SK-MEL-5 (cell line): ENCODE measurements at places on chromosomes 3 and 15.

- DNase-seq, result no peak
These were observed 130.8 kb upstream of the CCNL1 start for GRCh38 chr3:157290766-157291165.

- no peak for DNase-seq
These were observed 12.1 kb downstream of the MRPS22 start for GRCh38 chr3:139355891-139356290.

DNA sequence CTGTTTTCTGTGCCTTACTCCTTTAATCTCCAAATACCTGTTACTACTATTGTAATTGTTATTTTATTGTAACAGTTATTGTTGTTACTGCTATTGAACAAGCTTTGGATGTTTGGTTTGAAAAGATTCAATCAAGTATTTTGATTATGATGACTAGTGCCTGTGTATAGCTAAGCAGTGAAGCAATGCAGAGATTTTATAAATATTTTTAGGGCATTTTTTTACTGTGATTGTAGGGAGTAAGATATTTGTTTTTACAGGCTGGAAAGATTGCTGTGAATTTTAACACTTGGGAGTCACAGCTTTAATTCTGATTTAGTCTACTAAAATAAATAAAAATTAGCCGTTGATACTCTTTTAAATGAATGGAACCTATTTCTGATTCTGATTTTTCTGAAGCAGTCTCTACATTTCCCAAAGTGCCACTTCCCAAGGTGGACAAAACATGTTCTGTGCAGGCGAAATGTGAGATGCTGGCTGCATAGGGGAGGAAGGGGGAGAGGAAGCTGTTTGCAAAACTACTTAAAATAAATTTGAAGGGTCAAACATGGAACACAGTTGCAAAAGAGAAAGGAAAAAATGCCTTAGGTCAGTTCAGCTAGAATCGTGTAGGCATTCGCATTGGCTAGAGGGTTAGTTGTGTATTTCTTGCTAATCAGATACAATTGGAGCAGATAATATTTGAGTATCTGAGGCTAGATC lies 25.7 kb downstream of the EEFSEC start:
- DNase-seq, result no peak

GRCh38 chr3:184448321-184449160 lies 68.7 kb downstream of the CHRD start:
- DNase-seq, result no peak

- no peak for DNase-seq
These were observed 80.0 kb upstream of the RORA start for GRCh38 chr15:61309031-61309511.

GRCh38 chr3:126911162-126912026 lies 71.5 kb upstream of the PLXNA1 start:
- DNase-seq, result no peak

- no peak for DNase-seq
These were observed 81.8 kb downstream of the ZMAT3 start for GRCh38 chr3:178989821-178990220.

GRCh38 chr3:147458995-147459704 lies 50.0 kb downstream of the ZIC1 start:
- DNase-seq, result no peak

DNA sequence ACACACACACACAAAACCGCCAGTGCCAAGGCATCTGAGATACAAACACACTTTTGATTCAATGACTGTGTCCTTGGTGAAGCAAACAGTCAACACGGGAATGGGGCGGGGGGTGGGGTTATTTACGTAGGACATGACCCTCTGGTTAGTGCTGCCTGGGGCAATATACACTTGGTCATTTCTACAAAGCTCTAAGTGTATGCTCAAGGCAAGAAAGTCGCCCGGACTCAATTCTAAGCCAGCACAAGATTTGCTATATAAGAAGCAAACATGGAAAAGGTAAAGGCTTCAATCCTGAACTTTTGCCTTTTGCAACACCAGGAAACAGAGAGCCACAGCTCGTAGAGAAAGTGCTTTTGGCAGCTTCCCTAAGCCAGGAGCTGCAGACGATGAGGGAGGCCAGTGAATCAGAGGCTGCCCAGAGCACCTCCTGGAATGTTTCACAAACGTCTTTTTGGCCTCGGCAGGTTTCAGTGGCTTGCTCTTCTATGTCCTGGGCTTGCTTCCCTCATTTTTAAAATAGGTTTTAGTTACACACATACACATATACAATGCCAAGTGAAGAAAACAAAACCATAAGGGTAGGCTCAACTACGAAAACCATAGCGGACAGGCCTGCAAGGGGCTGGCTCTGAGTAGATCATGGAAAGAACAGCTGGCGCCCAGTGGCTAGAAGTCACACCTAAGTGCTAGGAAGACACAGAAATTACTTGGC lies 73.6 kb downstream of the TM4SF4 start:
- DNase-seq, result peak; percentile 97

DNA sequence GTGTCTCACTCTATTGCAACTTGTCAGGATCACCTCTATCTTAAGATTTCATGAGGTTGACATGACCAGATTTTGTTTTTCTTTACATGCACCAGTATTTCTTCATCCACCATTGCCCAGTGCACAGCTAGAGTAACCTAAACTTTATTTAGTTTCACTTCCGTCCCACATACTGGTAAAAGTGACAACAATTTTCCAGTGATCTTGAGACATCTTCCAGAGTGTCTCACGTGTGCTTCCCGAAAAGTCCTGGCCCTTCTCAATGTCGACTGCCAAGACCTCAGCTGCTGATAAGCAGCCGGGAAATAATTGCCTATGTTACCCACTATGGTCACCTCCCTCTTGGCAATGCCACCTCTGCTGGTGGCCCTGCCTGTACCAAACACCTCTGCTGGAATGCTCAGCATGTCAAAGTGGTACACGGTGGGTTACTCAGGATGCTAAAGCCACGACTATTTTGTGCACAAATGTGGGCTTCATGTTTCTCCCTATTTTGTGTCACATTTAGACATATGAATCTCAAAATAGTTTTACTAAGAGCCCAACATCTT lies 379.7 kb upstream of the TGFBR2 start:
- no peak for DNase-seq

DNA sequence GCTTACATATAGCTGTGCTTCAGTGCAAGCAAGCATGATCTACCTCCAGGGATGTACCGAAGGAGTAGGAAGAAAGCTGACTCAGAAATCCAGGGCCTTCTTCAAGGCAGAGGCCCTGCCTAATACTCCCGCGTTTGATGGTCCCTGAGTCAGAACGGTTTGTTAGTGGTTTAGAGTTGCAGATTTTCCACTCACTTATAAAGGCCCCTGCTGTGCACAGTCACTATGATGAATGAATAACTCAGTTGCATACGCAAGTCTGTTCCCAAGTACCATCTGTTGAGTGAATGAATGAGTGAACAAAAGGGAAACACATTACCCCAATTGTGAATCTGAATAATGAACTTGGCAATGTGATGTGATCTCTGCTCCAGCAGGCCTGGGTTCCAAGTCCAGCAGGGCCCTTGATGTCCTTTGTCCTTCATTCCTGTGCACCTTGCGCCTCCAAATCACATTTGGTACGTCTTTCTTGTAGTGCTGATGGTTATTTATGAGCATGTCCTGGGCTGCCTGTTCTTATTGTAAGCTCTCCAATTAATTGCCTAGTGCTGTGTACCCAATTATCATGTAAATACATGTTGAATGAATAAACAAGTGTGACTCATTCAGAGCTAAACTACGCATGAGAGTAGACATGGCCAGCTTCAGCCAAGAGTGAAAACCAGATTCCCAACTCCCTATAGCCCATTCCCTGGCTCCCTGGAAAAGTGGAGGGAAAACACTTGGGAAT lies 85.3 kb upstream of the LIMD1 start:
- no peak for DNase-seq

- no peak for DNase-seq
These were observed 14.3 kb downstream of the MEF2A start for GRCh38 chr15:99580076-99580475.

- no peak for DNase-seq
These were observed 31.9 kb downstream of the NCK1 start for GRCh38 chr3:136893848-136894443.

DNA sequence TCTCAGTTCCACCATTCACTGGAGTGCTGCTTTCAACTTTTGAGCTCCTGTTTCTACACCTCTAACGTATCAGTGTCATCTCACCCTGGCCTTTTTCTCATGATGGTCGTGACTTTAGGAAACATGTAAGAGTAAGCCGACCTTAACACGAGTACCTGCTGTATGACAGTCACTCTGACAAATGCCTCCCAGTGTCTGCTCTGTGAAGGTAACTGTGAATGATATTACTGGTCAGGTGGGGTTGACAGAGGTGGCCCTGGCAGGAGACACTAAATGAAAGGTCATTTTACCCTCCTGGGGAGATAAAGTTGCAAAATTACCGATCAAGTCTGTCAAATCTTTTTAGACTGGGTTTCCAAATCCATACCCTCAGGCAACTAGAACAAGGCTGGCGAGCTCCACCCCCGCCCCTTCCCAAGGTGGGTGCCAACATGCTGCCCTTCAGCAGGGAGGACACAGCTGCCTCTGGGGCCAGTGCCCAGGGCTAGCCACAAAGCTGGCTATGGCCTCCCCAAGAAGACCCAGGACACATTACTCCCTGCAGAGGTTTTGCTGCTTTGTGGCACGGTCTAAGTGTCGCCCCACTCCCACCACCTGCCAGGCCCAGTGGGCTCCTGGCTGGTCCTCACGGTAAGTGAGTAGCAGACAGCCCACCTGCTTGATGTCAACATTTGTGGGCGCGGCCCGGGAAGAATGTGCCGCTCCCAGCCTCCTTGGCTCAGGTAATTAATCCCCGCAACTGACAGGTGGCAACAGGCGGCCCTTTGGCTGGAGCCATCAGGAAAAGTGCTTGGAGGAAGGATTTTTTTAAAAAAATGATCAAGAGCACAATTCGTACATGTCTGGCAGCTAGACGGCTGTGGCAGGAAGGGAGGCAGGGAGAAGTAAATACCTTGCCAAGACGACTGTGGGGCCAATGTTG lies 211.8 kb downstream of the TP63 start:
- no peak for DNase-seq

GRCh38 chr15:74319596-74320351 lies 47.7 kb downstream of the CYP11A1 start:
- no peak for DNase-seq

GRCh38 chr3:30492322-30493192 lies 113.8 kb upstream of the TGFBR2 start:
- peak; percentile 41 for DNase-seq

- DNase-seq, result no peak
These were observed 143.8 kb downstream of the NEO1 start for GRCh38 chr15:73196113-73196512.

DNA sequence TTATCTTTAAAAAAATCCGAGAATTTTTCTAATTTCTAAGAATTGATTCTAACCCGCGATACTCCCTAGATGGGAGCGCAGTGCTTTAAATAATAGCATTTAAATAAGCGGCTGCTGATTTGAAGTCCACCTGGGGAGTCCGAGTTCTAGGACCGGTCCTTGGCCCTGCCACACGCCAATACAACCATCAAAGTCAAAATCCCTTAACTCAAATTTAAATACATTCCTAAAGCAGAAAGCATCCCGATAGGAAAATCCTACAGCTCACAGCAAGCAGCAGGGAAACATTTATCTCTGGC lies 508 bp upstream of the ECT2 start:
- DNase-seq, result no peak

- DNase-seq, result no peak
These were observed 372.0 kb downstream of the NEK10 start for GRCh38 chr3:26997226-26997625.

- no peak for DNase-seq
These were observed 836.1 kb upstream of the CFAP20DC start for GRCh38 chr3:59885899-59886400.

DNA sequence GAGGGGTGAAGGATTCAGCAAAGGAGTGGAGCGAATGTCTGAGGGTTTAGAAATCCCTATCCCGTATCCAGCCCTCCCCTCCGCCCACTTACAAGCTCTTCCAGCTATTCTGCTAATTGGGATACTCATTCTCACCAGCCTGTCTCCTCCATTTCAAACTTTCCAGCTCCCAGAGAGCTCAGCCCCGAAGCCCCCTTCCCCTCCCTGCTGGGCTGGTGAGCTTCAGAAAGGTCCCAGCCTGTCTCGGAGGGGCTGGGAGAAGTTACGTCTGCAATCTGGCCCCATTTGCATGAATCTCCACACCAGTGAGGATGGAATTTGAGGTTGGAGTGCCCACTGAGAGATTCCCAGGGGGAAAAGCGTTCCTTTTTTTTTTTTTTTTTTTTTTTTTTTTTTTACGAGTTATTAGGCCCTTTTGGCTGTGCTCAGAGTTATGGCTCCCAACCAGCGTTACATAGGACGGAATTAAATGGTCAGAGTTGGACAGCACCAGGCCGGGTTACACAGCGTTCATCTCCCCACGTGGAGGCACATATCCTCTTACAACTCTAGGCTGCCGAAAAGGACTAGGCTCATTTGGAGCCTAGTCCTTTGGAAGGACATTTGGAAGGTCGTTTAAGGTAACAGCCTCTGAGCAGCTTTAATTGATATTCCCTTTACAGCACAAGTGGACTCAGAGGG lies 34.6 kb downstream of the FGD5 start:
- no peak for DNase-seq

GRCh38 chr3:66809595-66809958 lies 188.5 kb upstream of the KBTBD8 start:
- no peak for DNase-seq

DNA sequence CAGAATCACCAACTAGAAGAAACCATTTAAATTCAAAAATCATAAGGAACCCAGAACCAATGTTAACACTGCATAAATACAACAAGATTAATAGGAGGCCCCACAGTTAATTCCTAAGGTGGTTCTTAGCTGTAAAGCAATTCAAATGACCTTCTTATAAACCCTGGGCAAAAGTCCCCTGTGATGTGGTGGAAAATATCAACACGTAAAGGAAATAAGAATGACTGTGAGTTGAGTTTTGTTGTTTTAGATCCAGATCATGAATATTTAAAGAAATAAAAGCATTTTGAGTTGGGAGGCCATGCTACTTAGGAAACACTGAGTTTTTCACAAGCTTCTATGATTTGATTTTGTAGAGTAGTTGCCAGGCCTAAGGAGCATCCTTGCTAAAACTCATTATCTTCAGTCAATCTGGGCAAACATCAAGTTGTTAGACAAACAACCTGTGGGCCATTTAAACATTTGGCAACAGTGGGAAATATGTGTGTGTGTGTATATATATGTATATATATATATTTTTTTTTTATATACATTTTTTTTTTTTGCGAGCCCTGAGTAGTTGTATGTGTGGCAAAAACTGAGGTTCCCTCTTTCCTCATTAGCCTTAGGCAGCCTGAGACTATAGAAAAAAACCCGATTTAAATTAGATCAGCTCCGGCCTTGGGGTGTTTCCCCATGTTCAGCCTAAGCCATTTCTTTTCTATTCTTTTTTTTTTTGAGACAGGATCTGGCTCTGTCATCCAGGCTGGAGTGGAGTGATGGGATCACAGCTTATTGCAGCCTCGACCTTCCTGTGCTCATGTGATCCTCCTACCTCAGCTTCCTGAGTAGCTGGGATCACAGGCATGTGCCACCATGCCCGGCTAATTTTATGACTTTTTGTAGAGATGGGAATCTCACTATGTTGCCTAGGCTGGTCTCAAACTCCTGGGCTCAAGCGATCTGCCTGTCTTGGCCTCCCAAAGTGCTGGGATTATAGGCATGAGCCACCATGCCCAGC lies 8.0 kb upstream of the PXK start:
- no peak for DNase-seq

GRCh38 chr15:63037976-63038720 lies 4.4 kb upstream of the TPM1 start:
- no peak for DNase-seq
